ENCODE measurements at places on chromosomes 1 and 21.

DNA sequence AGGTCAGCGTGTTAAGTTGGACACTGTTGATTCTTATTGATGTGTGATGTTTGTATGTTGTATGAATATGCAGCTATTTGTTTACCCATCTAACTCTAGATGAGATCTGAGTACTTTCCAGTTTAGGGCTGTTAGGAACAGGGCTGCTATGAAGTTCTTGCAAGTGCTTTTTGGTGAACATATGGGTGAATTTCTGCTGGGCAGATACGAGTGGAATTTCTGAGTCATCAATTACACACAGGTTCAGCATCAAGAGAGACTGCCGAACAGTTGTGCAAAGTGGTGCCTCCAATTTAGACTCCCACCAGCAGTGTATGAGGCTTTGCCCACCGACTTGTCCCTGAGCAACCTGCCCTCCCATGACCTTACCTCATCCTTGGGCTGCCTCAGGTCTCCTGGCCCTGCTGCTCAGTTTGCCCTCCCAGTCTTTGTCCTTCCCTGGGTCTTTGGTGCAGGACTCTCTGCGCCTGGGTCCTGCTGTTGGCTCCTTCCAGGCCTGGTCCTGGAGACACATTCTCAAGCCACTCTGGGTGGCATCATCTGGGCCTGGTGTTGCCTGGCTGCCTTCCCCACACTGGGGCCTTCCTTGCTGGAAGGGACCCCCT is 343.6 kb downstream of the PTPRU start:
- DNase-seq = no peak

GRCh38 chr1:53116307-53116810 is 26.1 kb downstream of the SLC1A7 start:
- no peak for DNase-seq

DNA sequence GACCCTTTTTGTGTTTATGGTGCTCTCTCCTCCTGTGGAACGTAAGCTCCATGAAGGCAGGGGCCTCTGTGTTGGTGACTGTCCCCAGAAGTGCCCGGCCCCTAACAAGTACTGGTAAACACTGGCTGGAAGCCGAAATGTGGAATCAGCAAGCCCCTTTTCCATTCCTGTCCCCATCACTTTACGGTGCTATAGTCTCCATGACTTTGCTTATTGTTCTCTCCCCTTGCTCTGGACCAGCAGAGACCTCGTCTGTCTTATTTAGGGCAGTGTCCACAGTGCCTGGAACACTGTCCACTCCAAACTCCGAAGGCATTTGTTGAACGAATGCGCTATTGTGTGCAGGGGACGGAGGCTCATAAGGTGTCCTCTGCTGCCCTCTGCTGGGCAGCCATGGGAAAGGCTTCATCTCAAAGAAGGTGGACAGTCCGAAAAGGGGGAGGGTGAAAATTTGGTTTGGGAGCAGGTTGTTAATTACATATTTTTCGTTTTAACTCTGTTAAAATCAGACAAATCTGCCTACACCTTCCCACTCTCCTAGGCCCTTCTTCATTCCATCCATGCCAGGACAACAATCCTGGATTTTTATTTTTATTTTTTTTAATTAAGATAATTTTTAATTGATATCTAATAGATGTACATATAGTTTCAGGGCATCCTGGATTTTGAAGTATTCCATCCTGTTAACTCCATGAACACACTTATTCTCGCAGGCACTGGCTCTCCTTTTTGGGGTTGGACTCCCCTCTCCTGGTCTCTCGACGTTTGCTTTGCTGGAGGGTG is 115.6 kb downstream of the PGBD5 start:
- peak; percentile 88 for DNase-seq

DNA sequence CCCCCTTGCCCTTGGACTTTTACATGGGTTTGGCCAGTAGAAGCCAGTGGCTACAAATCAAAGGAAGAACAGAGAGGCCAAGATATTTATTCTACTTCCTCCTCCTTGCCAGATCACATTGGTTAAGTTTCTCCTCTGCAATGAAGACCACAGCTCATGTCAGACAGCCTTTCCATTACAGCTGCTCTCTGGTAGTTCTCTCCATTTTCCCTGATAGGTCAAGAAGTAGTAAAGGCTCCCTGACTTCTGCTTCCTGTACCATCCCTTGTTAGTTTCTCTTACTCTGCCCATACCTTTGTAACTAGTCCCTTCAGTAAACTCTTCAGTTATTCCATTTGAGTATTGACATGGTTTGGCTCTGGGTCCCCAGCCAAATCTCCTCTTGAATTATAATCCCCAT is 27.8 kb downstream of the NME7 start:
- no peak for DNase-seq

GRCh38 chr1:12185036-12185917 is 18.5 kb downstream of the TNFRSF1B start:
- no peak for DNase-seq

DNA sequence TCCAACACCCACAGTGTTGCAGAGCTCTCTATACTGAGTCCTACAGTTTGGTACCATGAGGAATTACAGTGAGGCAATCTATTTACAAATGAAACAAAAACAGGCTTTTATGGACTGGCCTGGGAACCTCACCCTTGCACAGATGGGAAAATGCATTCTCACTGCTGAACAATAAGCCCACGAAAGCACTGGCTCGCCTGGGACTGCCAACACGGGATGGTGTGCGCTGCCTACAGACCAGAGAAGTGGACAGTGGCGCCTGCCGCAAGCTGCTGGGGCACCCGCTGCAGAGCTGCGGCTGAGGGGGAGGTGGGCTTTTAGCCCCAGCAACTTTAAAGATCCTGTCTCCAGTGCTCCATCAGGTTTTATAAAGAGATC is 28.5 kb upstream of the ABCG1 start:
- no peak for DNase-seq

DNA sequence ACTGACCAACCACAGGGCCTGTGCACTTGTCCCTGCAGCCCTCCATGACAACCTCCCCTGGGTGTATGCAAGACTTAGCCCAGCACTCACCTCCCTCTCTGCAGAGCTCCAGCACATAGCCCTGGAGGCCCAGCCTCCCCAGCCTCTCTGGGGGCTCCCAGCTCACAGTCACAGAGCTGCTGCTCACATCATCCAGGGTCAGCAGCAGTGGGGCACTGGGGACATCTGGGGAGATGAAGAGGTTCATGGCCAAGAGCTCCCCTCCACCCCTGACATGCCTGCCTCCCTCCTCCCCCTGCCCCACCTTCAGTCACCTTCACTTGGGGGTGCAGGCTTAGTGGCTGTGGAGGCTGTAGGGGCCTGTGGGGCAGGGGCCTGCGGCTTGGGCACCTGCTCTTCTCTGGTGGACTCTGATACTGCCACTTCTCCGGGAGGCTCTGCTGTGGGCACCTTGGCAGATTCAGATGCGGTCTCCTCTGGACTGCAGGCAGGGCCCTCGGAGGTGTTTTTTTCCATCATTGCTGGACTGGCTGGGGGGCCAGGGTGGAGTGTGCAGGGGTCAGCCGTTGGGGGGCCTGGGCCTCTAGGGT is at the start of gene MYBPH:
MYBPH (minus strand) TSS at position 590 of the 590 bp plus-strand sequence; CDS start at position 519, 71 bp downstream.
- DNase-seq = no peak

DNA sequence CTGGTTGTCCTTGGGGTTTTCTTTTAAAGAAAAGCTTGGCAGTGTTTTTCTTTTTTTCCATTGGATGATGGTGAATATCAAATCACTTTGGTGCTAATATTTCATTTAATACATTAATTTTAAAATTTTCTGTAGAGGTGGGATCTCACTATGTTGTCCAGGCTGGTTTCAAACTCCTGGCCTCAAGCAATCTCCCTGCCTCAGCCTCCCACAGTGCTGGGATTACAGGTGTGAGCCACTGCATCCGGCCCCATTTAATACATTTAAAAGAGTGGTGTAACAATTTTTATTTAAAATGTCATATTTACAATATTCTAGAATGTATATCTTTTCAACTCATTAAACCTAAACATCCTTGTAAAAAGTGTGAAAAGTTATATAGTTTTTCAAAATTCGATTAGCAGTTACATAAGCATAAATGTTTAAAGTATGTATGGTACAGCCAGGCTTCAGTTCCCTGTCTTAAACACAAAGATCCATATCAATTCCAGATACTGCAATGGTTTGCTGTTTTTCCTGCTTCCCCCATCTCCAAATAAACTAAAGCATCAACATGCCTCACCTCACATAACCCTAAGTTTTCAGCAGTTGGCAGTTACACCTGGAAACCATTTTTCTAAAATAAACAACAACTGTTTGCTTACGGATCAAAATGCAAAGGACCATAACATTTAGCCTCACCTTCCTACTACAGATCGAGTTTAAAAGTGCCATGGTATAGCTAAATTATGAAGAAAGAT is 8.9 kb upstream of the LGALS8 start:
- no peak for DNase-seq

All from sciatic nerve (tissue), 2 donors.